Kasumi-1 (cell line): ENCODE measurements at places on chromosomes 5 and 9.

DNA sequence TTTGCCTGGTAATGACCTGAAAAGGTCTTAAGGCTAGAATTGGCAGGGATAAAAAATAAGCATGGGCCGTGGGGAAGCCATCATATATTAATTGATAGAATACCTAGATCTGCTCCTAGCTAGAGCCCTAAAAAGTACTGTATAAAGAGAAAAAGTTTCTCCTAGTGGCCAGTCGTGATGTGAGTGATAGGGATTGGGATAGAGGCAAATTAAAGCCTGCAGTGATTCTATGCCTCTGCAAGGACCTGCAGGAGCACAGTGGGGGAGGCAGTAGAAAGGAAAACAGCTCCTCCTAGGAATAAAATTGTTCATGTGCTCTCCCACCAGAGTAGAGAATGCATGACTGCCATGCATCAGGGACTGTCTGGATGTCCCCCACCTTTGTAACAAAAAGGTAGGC is 56.2 kb upstream of the FTMT start:
- DNase-seq: no peak

GRCh38 chr9:31415164-31415563 is 969.3 kb upstream of the ACO1 start:
- no peak for DNase-seq

DNA sequence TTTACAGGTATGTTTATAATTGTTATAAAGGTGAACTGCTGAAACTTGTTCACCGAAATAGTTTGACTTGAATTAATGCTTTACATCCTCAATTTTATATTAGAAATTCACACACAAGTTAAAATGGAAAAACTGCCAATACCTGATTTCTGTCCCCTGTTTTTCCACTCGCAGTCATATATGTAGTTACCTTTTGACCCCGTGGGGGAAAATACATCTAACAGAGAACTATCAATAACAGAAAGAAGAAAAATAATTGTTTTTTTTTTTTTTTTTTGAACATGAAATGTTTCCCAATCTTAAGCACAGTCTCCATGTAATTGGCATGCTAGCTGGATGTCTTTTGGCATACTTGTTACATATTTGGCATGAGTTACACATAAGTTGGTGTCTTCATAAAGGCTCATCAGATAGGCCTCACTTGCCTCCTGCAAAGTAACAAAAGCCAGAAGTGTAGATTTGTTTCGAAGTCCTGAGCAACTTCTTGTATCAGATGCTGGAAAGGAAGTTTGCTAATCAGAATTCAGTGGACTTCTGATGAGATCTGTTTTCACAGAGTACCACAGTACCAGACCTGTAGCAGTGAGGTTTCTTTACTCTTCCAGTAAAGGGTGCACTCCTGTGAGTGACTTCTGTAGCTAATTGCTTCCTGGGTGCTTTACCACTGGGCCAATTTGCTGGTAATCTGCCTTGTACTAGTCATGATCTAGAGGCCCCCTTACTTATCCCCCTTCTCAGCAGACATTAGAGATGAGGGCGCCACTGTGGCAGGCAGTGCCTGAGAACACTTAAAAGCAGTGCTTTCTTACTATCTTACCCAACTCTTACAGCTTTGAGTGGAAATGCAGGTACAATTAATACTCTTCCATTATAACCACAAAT is 36.2 kb upstream of the CXXC5 start:
- no peak for DNase-seq

DNA sequence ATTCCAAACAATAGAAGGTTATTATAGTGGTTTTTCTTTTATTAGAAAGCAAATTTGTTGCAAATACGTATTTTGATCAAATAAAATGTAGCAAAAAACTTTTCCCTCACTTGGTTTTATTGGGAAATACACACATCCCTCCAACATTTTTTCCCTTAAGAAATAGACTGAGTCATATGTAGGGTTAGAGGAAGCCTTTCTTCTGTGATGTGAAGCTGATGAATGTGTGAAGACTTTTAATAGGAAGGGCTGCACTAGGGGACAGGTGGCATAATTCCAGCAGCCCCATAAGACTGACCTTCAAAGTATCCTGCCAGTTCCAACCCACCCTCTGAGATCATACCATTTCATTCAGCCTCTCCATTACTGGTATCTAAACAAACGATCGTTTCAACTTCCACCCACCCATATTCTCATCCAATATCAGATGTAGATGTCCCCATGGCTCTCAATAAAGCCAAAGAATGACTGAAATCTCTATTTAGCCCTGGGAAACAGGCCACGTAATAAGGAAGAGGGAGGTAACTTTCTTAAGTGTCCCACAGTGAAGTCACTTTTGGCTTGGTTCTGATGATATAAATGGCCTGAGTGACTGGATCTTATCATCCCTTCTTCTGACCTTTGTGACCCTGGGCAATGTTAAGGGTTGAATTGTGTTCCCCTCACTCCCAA is 64.7 kb upstream of the LPAR1 start:
- no peak for DNase-seq

DNA sequence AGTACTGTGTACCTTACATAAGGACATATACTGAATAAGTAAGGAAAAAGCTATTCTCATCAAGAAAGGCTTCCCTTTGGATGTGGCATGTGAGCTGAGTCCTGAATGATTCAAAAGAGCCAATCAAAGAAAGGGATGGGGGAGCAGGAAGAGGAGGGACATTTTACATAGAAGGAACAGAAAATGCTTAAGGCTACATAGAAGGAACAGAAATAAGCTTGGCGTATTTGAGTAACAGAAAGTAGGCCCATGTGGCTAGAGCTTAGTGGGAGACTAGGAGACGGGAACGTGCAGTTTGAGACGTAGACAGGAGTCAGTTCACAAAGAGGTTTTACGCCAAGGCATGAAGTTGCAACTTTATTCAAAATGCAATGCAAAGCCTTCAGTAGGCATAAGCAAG is 126.3 kb downstream of the CEMIP2 start:
- DNase-seq: no peak

DNA sequence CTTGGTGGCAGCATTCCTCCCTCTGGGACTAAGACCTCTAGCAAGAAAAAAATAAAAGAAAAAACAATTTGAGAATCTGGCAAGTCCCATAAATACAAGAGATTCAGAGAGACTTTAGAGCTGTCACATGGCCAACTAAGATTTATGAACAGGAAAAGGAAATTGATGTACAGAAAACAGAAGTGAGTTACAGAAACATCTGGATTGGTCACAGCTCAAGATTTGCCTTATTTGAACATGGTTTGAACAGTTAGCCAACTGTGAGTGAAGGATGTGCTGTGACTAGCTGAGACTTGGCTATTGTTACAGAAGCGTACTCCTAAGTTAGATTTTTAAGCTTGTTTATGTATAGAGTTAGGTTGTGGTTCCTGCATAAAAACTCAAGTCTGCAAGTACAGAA is 340.2 kb downstream of the SLCO4C1 start:
- DNase-seq: peak; percentile 9

- DNase-seq: no peak
These were observed 16.7 kb downstream of the CDKN2AIPNL start for GRCh38 chr5:134394932-134395331.

DNA sequence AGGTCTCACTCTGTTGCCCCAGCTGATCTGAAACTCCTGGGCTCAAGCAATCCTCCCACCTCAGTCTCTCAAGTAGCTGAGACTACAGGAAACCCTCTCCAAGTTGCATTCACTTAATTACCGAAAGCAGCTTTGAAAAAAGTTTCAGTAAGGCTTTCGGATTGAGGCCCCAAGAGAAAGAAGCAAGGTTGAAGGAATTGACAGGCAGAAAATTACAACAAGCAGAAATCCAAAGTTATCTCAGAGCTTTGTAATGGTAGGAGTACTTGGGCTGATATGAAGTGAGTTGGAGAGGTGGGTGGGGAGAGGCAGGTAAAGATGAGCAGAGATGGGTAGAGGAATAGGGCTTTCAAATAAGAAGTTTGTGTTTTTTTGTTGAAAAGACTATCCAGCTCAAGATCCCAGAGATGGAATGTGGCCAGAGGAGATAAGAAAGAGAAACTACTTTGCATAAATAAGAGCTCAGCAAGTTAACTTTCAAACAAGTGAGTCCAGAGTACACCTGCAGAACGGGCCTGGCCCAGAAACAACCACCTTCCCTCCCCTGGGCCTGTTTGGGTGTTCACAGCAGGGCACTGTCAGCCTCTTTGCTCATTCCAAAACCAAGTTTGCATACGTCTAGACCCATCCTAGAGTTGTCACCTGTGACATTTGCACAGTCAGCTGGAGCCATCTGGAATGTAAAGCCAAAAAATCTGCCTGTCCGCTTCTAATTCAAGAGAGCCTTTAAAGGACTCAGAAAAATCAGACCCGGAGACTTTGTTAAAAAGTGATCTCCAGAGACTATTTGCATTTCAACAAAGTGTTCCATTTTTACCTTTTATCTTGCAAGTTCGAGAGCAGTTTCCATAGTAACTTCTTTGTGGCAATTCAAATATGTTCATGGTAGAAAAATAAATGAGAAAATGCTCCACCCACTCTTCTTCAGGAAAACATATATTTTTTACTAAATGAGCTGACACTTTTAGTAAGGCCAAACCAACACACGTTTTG is 2.2 kb upstream of the CLINT1 start:
- DNase-seq: no peak

- no peak for DNase-seq
These were observed 160.6 kb downstream of the IZUMO3 start for GRCh38 chr9:24385077-24385476.
